Mesothelial cell of epicardium (in vitro differentiated cells): ENCODE measurements at places on chromosomes 6 and 20.

- DNase-seq = no peak
Observed at GRCh38 chr6:36201612-36202011, 5.1 kb downstream of the BRPF3 start.

GRCh38 chr6:75748003-75748742, 866 bp upstream of the MYO6 start:
- no peak for DNase-seq

- no peak for DNase-seq
Observed at GRCh38 chr6:2947445-2947844, 23.9 kb downstream of the SERPINB6 start.

DNA sequence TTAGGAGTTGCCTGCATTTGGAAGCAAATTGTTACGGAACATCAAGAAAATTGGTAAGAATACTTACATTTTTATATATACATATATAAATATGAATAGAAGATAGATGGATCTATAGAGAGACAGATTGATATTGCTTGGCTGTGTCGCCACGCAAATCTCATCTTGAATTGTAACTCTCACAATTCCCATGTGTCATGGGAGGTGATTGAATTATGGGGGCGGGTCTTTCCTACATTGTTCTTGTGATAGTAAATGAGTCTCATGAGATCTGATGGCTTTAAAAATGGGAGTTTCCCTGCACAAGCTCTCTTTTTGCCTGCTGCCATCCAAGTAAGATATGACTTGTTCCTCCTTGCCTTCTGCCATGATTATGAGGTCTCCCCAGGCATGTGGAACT, 180.8 kb upstream of the HEY2 start:
- no peak for DNase-seq

DNA sequence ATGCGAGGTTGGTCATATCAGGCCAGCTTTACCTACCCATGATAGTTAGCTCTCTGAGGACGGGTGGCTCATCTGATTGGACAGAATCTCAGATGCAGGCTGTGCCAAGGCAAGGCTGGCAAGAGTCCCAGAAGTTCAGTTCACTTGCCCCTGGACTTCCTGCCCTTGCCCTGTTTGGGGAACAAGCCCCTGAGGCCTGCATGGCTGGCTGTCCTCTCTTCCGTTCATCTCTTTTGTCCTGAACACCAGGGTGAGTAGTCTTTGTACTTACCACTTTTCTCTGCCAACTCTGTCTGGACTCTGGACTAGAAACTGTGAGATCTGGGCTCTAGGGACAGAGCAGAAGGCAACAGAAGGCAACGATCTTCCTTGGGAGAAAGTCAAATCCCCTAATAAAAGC, 769.9 kb downstream of the QKI start:
- no peak for DNase-seq

GRCh38 chr20:32474009-32474716, 111.0 kb downstream of the NOL4L start:
- DNase-seq = no peak

- DNase-seq = no peak
Observed at GRCh38 chr20:39206899-39207564, 244.9 kb downstream of the DHX35 start.

- DNase-seq = no peak
Observed at GRCh38 chr20:41386502-41387427, 20.1 kb upstream of the EMILIN3 start.

- no peak for DNase-seq
Observed at GRCh38 chr20:13325033-13325432, 104.0 kb downstream of the ISM1 start.

GRCh38 chr6:25675167-25675566, 23.2 kb downstream of the SCGN start:
- DNase-seq = no peak

DNA sequence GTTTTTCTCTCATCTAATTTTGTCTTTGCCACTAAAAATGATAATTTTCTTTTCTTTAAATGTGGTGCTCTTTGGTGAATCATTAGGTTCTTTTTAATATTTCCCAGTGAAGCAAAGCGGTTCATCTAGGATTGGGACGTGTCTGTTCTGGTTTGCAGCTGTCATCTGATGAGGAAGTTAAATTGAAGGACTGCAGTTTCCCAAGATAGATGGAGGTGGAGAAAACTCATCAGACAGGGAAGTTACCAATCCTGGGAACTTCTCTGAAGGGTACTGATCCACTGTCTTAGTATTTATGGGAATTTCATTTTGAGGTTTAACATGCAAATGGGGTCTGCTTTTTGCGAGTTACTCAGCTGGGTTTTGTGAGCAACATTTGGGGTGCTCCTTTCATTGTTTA, 2.4 kb upstream of the AARS2 start:
- no peak for DNase-seq

- DNase-seq = no peak
Observed at GRCh38 chr6:140806431-140806830, 1326.3 kb upstream of the GJE1 start.

DNA sequence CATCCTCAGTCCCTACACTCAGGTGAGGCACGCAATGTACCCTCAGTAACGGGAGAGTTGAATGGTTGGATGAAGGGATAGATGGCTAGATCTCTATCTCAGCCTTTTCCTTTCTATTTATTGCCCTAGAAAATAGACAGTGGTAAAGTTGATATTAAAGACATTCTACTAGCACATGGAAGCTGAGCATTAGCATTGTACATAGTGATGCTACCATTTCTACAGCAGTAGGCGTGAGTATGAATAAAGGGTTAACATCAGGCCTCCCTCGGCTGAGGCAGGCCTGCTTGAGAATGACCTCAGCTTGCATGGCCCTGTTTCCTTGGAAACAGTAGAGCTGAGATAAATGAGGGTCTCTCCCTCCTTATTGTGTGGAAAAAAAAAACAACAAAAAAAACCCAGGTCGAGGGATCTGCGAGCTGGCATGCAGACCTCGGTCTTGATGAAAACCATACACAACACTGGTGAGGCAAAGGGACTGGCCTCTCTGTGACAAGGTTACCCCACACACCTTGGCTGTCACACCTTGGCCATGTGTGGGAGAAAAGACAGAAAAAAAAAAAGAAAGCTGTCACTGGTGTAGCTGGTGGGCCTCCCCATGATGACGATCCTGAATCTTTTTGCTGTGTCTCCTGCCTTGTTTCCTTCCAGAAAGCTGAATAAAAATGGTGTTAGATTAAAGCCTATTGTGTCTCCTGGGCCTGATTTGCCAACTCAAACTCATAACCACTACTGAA, 160.0 kb downstream of the HACE1 start:
- DNase-seq = no peak

DNA sequence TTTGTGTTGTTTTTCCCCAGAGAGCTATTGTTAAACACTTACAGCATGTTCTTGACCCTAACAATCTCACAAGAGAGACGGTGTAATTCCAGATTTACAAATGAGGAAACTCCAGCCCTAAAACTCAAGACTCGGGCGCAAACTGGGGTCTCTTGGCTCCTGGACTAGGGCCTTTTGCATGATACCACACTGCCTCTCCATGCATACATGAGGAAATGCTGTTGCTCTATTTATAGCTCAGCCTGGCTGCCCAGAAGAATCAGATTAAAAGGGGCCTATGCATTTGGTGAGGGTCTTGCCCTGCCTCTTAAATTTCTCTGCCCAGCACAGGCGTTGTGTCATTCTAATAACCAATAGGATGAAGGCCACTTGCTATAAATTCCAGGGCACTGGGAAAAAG, 30.5 kb upstream of the SNRPB2 start:
- DNase-seq = no peak

- DNase-seq = no peak
Observed at GRCh38 chr6:129476810-129477209, 233.2 kb downstream of the ARHGAP18 start.

DNA sequence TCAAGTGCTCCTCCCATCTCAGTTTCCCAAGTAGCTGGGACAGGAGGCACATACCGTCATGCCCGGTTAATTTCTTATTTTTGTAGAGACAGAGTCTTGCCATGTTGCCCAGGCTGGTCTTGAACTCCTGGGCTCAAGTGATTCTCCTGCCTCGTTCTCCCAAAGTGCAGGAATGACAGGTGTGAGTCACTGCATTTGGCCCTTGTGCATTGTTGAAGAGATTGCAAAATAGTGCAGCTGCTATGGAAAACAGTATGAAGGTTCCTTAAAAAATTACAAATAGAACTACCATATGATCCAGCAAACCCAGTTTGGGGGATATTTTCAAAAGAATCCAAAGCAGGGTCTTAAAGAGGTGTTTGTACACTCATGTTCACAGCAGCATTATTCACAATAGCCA, 69.1 kb downstream of the GJA10 start:
- no peak for DNase-seq

DNA sequence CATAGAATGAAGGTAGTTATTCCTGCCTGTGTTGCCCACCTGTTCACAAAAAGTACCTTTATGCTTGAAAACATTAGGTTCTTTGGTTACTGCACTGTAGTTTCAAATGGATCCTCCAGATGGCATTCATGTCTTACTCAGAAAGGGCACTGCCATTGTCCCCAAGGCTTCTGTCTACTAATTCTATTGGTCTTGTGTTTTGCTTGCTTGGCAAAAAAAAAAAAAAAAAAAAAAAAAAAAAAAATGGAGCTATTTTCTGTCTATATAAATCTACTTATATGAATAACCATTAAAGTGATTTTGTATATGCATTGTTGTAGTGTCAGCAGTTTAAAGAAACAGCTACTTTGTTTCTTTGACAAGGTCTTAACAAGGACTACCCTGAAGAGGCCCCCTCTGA, 12.7 kb upstream of the EFHC1 start:
- DNase-seq = no peak

- no peak for DNase-seq
Observed at GRCh38 chr6:84625506-84625905, 138.9 kb downstream of the TBX18 start.

DNA sequence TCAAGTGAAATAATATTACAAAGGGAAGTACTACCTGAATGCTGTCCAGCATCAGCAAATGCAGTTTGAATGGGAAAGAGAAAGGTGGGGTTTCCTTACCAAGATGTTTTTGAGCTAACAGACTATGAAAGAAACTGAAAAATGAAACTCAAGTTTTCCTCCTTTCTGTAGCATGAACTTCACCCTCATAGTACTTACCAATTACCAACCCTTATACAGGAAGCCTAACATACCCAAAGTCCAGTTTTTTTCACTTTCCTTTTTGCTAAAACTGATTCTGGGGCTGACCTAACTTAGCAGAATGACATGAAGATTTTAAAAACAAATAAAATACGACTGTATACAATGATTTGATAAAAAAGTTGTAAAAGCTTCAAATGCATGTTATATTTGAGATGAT, 5.2 kb downstream of the ZNFX1 start:
- no peak for DNase-seq

- DNase-seq = peak; percentile 29
Observed at GRCh38 chr6:85354761-85355618, 94.9 kb upstream of the NT5E start.

DNA sequence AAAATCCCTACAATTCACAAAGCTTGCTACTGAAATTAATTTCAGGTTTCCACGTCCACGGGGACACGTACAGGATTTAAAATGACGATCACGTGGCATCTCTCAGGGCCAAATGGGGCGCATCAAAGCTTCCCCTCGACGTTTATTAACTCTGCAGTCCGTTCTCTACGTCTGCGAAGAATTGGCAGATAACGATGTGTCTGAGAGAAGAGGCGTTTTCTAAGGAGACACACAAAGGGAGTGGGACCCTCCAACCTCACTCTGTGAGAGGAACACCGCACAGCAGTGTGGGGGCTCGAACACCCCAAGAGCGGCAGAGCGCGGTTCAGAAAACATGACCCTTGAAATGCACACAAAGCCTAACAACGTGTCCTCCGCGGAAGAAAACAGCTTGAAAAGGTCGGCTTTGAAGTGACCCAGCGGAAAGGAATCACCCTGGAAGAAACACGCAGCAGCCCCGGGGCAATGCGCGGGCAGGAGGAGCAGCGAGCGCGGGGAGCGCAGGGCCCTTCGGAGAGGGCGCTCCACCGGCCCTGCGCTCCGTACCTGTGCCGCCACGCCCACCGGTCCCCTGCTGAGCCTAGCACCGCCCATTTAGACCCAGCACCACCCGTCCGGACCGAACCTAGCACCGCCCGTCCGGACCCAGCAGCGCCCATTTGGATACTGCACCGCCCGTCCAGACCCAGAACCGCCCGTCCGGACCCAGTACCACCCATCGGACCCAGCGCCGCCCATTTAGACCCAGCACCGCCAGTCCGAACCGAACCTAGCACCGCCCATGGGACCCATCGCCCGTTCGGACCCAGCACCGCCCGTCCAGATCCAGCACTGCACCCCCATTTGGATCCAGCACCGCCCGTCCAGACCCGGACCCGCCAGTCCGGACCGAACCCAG, 1.1 kb upstream of the AFDN start:
- peak; percentile 58 for DNase-seq

DNA sequence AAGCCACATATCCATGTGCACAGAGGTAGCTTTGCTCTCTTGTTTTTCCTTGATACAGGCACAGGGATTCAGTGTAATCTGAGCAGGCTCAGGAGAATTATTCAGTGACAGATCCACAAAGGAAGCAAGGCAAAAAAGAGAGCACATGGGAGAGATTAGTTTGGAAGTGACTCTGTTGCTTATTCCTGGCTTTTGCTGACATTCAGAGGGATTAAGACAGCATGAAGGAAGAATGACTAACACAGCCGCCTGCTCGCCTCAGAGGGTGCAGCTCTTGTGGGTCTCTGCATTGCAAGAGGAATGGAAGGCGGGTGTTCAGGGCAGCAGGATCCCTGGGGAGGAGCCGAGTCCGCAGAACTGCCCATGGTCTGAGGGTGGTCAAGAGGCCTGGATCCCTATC, 203.4 kb upstream of the KCNQ5 start:
- DNase-seq = no peak

- no peak for DNase-seq
Observed at GRCh38 chr6:45743028-45743615, 272.5 kb downstream of the CLIC5 start.

DNA sequence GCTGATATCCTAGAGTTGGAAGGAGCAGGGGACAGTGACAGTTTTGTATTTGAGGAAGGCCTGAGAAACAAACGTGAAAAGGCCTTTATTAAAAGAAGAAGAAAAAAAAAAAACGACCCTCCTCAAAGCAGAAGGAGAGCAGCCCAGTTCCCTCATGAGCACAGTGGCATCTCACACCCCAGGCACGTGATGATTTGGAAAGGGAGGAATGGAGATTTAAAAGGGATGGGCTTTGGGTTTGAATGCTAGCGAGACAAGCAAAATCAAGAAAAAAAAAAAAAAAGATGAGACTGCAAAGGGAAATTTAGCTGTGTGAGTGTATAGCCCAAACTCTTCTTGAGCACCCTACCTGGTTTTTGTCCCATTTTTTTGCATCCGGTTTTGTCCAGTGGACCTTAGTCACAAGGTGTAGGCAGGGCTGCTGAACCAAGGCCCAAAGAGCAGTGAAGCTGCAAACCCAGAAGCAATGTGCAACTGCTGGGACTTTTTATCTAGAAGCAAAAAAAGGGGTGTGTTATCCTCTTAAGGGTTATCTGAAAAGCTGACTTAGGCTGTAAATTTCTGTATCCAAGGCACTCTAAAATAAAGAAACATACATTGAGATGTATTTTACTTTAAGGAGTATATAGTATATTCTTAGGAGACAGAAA, 54.5 kb upstream of the RREB1 start:
- DNase-seq = no peak

GRCh38 chr6:44867571-44868334, 460.4 kb upstream of the RUNX2 start:
- no peak for DNase-seq
